Stimulated activated CD4-positive, alpha-beta T cell treated with anti-CD3 and anti-CD28 coated beads, TNF-alpha, amount 100 ng/mL, for 1 hour (primary cell): ENCODE measurements at places on chromosomes 7 and 10.

DNA sequence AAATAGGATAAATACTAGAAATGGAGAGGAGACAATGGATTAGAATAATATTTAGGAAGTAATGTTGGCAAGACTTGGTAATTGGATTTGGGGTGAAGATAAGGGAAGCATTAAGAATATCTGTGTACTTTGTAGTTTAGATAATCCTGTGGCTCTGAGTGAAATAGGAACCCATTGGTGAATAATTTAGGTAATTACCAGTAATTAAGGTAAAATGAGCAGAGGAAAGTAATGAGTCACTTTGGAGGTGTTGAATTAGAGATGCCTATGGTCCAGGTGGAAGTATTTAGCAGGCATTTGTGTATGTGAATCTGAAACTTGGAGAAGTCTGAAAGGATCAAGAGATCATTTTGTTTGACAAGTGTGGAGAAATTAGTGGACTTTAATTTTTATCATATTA, 5.7 kb downstream of the C1GALT1 start:
- DNase-seq: no peak

DNA sequence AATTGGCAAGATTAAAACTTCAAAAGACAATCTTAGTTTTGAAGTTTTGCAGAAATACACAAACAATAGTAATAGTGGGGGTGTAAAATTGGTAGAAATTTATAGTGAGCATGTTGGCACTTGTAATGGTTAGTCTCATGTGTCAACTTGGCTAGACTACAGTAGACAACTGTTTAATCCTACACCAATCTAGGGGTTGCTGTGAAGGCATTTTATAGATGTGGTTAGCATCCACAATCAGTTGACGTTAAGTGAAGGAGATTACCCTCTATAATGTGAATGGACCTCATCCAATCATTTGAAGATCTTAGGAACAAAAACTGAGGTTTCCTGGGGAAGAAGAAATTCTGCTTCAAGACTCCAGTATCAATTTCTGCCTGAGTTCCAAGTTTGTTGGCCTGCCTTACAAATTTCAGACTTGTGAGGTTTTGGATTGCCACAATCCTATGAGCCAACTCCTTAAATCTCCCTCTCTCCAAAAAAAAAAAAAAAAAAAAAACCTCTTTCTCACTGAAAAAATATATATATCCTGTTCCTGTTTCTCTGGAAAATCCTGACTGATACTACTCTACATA, 531.6 kb upstream of the IGFBP3 start:
- DNase-seq: no peak

DNA sequence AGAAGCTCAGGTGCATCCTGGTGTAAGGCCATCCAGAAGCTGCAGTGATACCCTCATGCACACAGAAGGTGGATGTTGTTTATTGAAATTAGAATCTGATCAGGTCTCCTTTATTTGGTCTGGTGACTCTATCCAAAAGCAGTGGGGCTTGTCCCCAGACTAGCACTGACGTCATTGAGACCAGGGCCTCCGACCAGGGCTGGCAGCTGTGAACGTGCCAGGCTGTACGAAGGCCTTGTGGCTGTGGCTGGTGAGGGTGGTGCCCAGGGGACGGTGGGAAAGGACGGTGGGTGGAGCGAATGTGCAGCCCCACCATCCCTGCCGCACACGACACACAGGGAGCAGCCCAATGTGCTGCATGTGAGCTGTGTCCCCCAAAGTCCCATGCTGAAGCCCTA, 160.0 kb downstream of the ADARB2 start:
- DNase-seq: no peak

DNA sequence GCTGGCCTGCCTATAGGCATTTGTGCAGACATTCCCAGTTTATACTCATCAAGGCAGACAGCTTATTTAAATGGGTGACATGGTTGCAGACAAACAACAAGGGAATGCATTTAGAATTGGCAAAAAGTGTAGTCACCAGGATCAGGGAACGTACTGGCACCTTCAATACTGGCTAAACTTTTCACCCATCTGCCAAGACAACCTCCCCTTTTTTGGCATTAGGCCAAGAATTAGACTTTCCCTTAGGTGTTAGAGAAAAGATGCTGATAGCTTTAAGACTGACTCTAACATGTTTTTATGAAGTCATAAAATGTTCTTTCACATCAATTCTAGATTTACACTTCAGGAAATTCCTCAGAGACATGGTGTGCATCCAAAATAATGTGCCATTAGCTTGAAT, 365.9 kb downstream of the PHTF2 start:
- no peak for DNase-seq

DNA sequence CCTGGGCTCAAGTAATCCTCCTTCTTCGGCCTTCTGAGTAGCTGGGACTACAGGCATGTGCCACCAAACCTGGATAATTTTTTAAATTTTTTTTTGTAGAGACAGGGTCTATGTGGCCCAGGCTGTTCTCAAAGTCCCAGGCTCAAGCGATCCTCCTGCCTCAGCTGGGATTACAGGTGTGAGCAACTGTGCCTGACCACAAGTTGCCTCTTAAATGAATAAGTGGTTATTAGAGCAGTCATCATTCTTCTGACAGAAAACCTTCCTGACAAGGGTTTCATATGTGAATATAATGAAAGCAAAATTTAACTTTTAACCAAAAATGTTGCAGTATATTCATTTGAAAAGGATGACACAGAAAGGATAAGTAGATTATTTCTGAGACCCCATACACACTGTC, 532.5 kb downstream of the GRM8 start:
- DNase-seq: no peak

GRCh38 chr10:113893570-113893969, 39.1 kb downstream of the NHLRC2 start:
- DNase-seq: no peak

DNA sequence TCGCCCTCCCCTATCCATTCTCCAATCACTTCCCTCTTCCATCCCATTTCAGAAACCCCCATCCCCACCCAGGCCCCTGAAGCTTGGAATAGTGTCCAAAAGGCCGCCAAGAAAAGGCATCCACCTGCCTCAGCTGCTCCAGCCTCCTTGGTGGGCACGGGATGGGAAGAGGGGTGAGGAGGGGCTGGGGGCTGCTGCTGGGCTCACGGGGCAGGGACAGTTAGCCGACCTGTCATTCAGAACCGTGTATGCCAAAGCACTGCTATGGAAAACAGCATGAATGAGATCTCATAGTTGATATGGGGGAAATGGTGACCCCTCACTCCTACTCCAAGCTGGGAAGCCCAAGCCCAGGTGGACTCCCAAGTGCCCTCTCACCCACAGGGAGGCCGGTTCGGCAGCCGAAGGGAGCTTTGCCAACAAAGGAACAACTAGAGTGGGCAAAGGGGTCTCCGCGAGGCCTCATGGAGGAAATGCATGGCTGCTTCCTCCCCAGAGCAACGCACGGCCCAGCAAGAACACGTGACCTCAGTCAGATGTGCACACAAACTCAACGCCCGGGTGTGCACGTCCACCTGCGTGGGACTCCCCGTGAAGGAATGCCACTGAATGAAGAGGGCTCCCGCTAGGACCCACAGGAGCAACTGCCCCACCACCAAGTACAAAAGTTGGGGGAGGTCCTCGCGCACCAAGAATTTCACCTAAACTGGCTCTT, 52.5 kb downstream of the EBF3 start:
- DNase-seq: no peak

DNA sequence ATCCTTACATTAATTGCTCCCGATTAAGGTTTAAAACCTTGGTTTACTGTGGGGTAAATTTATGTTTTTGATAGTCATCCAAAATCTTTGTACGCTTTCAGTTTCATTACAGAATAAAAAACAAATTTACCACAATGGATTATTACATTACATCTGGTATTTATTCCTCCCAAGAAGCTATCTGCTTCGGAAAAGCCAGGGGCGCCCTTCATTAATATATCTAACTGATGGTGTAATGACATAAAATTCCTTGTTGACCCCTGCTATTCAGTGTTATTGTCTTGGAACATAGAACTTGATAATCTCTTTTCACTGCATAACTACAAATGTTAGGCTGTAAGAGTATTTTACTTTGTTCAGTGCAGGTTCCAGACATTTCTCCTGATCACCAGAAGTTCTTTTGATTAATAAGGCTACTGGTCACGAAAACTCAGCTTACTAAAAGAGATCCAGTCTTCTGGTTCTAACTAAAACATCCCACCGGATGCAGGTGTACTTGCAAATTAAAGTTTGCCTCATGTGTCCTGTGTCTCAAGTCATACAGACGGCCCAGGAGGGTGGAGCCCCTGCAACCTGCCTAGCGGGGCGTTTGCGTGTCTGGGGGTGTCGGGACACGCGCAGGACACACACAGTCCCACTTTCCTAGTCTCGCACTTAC, 581 bp upstream of the GLCCI1 start:
- no peak for DNase-seq

- no peak for DNase-seq
Measured at GRCh38 chr10:100810091-100810834, 64.9 kb downstream of the PAX2 start.
